ENCODE measurements at places on chromosomes 13 and 19.

DNA sequence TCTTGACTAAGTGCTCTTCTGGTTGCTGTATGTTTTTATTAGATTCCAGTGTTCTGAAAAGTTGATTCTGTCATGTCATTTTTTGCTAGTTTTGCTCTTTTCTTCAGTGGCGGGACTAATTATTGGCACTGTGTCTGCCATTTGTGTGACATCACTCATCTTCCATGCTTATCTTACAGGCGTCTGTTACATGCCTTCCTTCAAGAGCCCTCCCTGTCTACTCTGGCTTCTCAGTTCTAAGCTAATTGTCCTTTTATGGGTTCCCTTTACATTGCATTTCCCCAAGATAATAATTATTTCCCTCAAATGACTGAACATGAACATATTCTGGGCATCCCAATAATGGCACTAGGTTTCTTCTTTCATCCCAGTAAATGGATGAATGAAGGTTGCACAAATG lies 459.1 kb downstream of the DCT start:
- no peak for DNase-seq

GRCh38 chr13:69793783-69794453 lies 313.7 kb upstream of the ATXN8OS start:
- DNase-seq: no peak

GRCh38 chr13:43383498-43384165 lies 360.2 kb downstream of the DNAJC15 start:
- no peak for DNase-seq

- DNase-seq: no peak
Observed at GRCh38 chr13:101979825-101980224, 422.0 kb downstream of the FGF14 start.

- DNase-seq: no peak
Observed at GRCh38 chr19:33252971-33253370, 27.3 kb upstream of the SLC7A10 start.

DNA sequence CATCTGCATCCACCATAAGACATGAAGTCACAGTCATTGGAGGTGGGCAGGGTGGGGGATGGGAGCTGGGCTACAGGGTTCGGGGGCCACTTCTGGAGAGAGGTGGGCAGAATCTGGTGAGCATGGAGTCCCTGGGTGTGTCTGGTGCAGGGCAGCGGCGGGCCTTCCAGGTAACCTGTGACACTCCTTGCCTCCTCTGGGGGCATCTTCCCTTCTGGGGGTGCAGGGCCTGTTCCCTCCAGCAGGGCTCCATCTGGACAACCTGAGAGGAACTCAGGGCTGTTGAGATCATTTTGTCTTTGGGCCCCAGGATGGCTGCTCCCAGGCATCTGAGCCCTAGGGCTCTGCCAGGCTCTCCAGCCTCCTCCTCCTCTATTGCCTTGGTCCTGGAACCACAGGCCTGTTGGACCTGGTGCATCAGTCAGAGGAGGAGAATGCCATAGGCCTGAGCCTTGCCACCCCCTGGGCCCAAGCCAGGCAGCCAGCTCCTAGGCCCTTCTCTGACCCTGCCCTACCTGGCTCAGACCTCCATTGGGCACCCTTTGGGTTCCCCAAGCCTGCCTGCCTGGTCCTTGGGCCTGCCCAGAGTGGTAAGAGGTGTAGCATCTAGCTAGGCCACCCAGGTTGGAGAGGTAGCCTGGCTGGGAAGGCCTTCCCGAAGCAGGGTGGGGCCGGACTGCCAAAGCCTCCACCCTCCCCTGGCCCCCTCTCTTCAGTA lies 13.4 kb downstream of the LYL1 start:
- DNase-seq: peak; percentile 72

- no peak for DNase-seq
Observed at GRCh38 chr13:43647471-43647870, 139.3 kb downstream of the ENOX1 start.

GRCh38 chr19:51367565-51368365 lies 1.0 kb downstream of the CLDND2 start:
- DNase-seq: peak; percentile 99

DNA sequence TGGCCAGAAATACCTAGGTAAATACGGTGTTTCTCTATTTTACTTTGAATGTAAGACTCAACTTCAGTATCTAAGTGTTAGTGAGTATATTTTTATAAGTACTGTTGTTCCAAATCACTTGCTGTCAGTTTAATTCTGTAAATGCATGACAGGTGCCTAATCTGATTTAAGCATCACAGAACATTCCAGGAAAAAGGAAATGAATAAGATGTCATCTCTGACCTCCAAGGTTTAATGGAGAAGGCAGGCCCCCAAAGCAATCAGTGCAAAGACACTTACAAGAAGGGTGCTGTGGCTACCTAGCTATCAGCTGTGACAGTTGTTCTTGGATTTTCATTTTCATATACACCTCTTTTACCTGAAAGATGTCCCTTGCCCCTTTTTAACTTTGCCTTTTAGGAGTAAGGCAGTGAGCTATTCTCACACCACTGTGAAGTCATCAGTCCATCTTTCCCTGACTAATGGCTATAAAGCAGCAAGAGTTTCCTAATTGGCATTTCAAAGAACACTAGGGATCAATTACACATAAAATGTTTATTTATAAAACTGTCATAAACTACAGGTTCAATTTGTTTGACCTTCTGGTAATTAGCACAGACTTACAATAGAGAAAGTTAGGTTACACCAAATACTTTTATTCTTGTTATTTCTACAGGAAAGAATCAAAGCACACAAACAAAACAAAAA lies 427.6 kb downstream of the SPRY2 start:
- no peak for DNase-seq

- DNase-seq: peak; percentile 51
Observed at GRCh38 chr19:10510301-10510802, 6.9 kb downstream of the S1PR5 start.

GRCh38 chr19:41957838-41958366 lies 1.2 kb downstream of the RABAC1 start:
- DNase-seq: peak; percentile 87

GRCh38 chr19:48571378-48572162 lies 19.6 kb downstream of the SULT2B1 start:
- DNase-seq: no peak

- DNase-seq: no peak
Observed at GRCh38 chr19:42421591-42422031, 5.6 kb downstream of the LIPE start.

DNA sequence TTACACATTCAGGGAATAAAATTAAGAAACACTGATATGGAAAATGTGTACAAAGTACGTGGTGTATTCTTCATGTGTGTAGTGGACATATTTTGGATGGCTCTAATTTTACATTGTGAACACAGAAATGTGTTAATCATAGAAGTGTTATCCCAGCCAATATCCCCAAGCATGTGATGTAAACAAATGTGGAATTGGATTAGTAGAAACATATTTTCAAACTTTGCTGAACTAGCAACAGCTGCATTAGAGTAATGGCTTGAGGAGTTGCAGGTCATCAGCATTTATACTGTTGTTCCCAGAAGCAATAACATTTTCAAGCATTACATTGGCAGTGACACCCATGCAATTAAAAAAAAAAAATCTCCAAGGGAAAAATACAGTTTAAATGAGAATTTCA lies 600.6 kb downstream of the SLITRK1 start:
- no peak for DNase-seq

DNA sequence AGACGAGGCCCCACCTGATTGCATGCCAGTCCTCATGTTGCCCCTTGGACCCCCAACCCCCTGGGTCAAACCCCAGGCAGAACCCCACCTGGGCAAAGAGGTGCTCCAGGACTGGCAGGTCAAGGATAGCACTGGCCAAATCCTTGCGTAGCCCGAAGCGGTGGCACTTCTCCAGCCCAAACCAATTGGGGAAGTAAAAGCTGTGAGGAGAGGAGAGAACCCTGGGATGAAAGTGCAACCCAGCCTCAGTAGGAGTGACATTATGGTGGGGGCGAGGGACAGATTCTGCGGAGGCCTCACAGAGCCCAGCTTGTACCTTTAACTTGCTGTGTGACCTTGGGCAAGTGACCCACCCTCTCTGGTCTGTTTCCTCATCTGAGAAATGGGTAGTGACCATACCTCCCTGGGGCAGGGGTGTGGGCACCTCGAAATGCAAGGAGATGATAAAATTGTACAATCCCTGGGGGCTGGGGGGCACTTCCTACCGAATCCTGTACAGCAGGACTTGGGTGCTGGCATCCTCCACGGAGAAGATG lies 4.4 kb downstream of the JAK3 start:
- no peak for DNase-seq

Measured in hematopoietic multipotent progenitor cell treated with erythropoietin and hydrocortisone succinate and interleukin-3 and kit ligand, for 6 days (in vitro differentiated cells).